Right atrium auricular region (tissue), 2 donors: ENCODE measurements at places on chromosomes 5 and 9. TPM values are rescaled to one million over a fixed set of nuclear protein-coding genes. Genes with fewer than 3 reads are reported as not detected.

Gene IL5
- total RNA-seq = not detected

Gene CDKN2A
- 1.3 TPM for total RNA-seq

Gene PLCXD3
- total RNA-seq = 68.3 TPM

Gene FBXL7
- 16.6 TPM for total RNA-seq

Gene NSG2
- not detected for total RNA-seq

Gene ITGA1
- total RNA-seq = 26.8 TPM

Gene IFNA13
- not detected for total RNA-seq
